ENCODE measurements at places on chromosomes 16 and 17.

- DNase-seq, result no peak
Observed at GRCh38 chr17:81218459-81218858, 4.3 kb downstream of the CEP131 start.

DNA sequence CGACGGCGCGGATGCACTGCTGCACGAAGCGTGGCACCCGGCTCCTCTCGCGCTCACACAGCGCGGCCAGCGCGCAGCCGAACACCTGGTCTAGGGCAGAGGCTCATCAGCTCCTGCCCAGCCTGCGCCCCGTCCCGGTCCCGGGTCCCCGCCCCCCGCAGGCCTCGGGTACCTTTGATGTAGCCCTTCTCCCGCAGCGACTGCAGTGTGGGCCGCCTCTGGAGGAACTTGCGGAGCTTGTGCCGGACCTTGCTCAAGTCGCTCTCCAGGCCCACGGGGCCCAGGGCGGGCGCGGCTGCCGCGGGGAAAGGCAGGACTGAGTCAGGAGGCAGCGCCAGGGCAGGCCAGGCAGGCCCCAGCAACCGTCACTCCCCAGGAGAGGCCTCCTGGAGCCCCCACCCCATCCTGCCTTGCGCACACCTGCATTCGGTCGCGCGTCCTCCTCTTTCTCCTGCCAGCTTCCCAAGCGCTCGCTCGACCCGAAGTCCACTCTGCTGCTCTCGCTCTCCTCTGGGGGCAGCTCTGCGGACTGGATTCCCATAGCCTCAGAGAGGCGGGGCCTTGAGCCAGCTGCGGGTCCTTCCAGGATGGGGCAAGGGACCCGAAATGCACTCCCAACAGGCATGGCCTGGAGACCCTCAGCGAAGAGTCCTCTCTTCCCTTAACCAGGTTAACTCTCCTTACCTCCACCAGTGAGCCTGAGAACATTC is 36.0 kb downstream of the ARHGAP27 start:
- DNase-seq, result no peak

GRCh38 chr17:81057079-81057730 is 22.3 kb downstream of the BAIAP2 start:
- no peak for DNase-seq

DNA sequence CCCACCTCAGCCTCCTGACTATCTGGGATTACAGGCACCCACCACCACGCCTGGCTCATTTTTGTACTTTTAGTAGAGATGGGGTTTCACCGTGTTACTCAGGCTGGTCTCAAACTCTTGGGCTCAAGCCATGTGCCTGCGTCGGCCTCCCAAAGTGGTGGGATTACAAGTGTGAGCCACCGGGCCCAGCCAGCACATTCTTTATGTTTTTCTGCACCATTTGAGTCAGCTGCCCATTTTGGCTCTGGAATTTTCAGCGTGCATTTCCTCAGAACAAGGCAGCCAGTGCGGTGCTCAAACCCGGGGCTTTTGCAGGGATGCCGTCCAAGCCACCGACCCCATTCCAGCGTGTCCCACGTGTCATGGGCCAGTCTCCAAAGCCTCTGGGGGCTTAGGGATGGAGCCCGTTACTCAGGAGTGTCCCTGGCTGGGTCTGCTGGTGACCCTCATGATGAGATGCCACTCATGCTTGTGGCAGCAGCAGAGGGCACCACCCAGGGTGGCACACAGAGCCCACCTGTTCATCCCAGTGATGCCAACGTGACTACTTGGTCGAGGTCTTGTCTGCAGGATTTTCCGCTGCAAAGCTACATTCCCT is 3.7 kb upstream of the RAB40C start:
- no peak for DNase-seq

DNA sequence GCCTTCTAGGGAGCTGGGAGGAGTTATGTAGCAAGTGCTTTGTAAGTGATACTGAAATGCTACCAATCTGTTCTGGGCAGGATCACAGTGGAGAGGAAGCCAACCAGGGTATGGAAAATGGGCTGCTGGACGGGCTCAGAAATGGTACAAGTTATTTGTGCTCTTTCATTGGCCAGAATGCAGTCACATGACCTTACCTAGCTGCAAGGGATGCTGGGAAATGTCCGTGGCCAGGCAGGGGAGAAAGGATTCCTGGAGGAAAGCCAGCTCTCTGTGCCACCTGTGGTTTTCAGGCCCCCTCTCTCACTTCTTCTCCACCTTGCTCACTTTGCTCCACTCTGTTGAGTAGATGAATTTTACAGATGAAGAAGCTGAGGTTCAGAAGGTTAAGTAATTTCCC is 4.8 kb downstream of the EEF2K start:
- no peak for DNase-seq

DNA sequence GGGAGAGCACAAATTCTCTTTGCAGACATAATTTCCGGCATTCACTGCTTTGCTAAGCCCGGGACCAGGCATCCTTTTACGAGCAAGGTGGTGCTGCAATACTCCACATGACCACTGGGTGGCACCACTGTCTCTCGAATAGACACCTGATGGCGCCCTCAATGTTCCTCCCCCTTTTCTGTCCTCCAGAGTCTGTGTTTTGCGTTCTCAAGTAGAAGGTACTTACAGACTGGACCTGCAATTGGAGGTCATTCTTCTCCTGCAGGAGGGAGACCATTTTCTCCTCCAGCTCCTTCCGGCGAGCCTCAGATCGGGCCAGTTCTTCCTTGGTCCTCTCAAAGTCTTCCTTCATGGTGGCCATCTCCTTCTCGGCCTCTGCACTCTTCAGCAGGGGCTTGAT is 45.2 kb downstream of the MYH13 start:
- peak; percentile 90 for DNase-seq

DNA sequence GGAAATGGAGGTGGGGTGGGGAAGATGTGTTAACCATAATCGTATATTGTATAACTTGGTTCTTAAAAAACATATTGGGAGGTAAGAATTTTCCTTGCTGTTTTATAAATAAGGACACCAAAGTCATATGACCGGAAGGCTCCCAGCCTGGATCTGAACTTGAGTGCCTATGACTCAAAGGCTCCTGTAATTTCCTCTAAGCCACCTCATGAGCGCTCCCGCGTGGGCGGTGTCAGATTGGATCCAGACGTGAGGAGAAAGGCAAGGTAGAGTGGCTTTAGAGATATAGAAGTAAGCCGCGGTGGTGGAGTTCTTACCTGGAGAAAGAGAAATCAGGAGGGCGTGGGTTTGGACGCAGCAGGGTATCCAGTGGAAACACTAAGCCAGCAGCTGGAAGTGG is 196.2 kb upstream of the NLRP1 start:
- no peak for DNase-seq

GRCh38 chr17:58918072-58918471 is 162.4 kb downstream of the PPM1E start:
- no peak for DNase-seq

DNA sequence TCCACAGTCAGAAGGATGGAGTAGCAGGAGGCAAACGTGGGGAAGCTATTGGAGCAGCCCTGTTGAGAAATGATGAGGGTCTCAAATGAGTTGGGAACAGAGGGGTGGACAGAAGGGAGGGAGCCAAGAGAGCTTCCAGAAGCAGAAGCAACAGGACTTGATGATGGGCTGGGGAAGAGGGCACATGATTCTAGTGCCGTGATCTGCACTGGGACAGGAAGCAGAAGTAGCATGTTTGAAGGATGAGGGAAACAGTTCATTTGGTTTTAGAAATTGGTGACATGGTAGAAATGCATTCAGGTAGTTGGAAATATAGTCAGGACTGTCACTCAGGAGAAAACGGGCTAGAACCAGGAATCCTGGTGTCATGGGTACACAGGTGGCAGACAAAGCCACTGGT is 19.4 kb downstream of the EMP2 start:
- DNase-seq, result no peak

GRCh38 chr16:47778106-47778801 is 317.1 kb downstream of the PHKB start:
- no peak for DNase-seq

DNA sequence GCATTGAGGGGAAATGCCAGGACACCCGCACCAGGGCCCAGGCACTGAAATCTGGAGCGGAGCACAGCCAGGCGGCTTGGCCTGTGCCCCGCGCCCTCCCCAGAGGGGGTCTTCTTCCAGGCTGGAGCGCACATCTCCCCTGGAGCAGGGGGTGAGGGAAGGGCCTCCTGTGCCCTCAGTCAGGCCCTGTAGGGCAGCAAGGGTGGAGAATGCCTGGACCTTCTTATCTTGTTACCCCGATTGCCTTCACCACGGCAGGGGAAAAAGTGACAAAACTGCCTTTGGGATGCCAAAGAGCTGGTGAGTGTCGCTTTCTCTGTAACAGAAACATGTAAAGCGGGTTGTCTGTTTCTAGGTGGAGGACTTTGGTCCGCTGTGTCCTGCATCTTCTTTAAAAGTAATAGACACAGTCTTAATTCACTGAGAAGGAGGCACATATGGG is 48.3 kb upstream of the BAHCC1 start:
- DNase-seq, result no peak

- no peak for DNase-seq
Observed at GRCh38 chr16:10517868-10518267, 62.5 kb downstream of the EMP2 start.
